ENCODE measurements at places on chromosomes 2 and 18.

- DNase-seq, result no peak
Observed at GRCh38 chr2:68200157-68200787, 42.6 kb downstream of the PNO1 start.

GRCh38 chr2:140248623-140249022, 1468.4 kb upstream of the NXPH2 start:
- DNase-seq, result no peak

- peak; percentile 80 for DNase-seq
Observed at GRCh38 chr2:180523621-180524340, 456.6 kb upstream of the UBE2E3 start.

- DNase-seq, result peak; percentile 54
Observed at GRCh38 chr2:198273660-198274059, 469.3 kb downstream of the PLCL1 start.

GRCh38 chr2:220956429-220956828, 615.7 kb downstream of the EPHA4 start:
- DNase-seq, result no peak

DNA sequence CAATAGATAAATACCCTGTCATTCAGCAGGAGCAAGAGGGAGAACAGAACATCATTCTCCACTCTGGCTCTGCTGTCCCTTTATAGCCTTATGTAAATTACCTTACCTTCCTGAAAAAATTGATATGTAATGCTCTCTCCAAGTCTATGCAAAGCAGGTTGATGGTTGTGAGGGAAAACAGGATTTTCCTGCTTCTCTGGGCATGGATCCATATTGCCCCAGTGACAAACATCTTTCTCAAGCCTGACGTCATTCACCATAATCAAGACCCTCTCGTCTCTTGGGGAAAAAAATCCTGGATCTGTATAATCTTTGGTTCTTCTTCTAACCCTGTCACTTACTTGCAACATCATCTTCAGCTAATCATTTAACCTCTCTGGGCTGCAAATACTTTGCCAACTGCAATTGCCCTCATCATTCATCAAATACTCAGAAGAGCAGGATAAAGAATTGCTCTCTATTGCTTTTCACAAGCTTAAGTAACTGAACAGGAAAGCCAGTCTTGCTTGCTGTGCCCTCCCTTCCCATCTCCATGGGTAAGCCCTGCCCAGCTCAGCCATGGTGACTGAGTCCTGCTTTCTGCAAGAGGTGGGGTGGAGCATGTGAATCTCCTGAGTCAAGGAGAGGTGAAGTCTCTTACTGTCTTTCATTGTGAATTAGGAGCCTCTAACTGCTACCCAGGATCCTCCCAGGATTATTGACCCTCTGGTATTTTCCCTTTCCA, 123.7 kb upstream of the KLF7 start:
- no peak for DNase-seq

DNA sequence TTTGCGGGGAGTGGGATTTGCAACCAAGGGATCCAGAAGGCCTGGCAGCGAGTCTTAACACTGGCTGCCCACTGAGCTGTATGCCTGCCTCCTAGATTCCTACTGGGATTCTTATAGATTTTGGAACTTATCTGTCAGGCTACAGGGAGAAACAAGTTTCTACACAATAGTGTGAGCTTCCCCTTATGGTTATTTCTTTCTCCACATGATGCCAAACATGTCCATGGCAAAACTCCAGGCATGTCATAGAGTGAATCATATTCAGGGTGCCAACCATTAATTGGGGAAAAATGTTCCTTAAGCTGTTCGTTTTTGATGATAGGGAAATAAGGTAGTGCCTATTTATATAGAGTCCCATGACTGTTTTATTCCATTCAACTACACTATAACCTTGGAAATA, 1185.2 kb upstream of the CELF4 start:
- DNase-seq, result no peak

DNA sequence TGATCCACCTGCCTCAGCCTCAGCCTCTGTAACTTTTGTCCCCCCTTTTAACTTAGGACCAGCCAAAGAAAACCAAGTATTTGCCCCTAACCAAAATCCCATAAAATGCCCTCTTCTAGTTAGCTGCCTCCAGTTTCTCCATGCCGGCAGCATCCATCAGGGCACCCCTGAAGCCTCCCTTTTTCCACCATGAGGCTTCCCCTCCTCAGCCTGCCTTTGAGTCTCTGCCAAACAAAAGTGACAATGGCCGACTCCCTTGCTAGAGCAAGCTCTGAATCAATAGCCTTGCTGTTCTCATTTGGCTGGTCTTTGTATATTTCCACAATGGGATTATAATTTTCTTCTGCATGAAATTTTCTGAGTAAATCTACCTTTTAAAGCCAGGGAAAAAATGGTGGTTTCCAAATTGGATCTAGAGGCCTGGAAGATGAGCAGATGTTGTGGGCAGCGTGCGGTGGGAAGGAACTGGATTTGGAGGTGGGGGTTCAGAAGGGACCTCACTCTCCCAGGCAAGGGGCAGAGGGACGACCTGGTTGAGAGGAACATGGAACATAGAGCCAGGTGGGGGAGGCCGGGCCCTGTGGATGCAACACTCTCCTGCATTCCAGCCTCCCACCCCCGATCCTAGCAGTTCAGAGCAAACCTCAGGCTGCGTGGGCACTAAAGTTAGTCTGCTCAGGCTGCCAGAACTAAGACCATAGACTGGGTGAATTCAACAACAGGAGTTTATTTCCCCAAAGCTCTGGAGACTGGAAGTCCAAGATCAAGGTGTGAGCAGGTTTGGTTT, 80.6 kb downstream of the HS6ST1 start:
- no peak for DNase-seq

DNA sequence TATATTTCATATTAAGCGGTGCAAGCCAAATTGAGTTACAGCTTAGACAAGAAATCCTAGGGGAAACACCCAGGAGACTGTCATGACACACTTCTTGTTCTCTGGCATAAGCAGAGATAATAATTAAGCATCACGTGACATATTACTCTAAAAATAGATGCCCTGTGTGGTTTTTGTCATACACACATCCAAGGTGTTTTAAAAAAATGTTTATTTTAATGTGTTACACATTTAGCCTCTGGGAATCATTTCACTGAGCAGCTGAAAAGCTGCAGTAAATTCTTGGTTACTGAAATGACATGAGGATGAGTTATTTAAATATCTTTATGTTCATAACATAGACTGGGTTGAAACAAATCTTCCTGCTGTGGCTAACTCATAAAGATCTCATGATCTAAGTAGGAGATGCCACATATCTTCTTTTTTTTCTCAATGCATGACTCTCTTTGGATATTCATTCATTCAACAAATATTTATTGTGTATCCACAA, 38.0 kb upstream of the ERMN start:
- peak; percentile 68 for DNase-seq

- no peak for DNase-seq
Observed at GRCh38 chr18:44035554-44035953, 645.1 kb upstream of the SETBP1 start.

DNA sequence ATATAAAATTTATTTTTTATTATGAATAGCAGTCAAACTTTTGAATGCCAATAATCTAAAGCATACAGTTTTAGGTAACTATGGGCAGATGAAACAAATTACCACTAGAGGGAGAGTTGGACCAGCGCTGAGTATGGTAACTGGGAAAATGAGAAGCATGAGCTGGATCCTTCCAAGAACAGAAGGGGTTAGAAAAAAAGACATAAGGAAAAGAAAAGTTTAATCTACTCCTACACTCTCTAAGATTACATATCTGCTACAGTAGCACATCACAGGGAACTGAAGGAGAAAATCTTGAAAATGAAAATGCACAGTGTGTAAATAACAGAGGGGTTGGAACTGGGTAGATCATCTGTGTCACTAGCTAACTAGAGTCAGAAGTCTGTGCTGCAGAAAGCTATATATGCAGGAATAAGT, 15.5 kb downstream of the REG3G start:
- no peak for DNase-seq

DNA sequence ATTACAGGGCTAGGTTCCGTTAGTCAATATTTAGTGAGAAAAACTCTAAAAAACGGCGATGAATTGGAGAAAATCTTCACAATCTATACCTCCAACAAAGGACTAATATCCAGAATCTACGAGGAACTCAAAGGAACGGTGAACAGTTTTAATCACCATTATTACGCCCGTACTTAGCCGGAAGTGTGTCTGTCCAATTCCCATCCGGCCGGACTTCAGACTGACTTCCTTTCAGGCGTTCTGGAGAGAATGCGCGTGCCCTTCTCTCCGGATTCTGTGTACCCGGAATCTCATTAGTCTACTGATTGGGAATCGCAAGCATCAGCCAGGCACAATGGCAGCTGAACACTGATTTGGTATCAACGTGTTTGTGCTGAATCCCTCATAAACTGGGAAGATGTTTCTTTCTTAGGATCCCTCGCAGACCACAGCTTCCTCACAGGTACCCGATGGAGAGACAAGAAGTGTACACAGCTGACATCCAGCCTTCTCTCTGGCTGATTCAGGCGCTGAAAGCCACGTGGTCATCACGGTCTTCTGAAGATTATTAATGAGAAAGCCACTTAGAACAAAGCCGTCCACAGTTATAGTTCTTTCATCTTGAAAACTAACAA, 239.9 kb downstream of the ZNF516 start:
- DNase-seq, result no peak

DNA sequence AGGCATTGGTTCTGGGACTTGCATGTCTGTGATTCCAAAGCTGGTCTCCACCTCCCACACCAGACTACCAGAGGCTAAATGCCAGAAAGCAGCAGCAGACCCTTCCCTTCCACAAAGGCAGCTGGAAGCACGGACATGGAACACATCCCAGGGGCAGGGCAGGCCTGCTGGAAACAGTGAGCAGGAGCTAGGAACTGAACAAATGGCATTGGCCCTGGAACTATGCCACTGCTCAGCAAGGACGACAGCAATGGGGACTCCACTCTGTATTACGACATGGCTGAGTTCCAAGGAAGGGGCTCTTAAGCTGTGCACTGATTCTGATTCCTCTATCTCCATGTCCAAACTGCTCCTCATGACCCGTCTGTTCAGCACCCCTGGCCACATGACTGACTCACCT, 77.8 kb upstream of the TFCP2L1 start:
- DNase-seq, result no peak

DNA sequence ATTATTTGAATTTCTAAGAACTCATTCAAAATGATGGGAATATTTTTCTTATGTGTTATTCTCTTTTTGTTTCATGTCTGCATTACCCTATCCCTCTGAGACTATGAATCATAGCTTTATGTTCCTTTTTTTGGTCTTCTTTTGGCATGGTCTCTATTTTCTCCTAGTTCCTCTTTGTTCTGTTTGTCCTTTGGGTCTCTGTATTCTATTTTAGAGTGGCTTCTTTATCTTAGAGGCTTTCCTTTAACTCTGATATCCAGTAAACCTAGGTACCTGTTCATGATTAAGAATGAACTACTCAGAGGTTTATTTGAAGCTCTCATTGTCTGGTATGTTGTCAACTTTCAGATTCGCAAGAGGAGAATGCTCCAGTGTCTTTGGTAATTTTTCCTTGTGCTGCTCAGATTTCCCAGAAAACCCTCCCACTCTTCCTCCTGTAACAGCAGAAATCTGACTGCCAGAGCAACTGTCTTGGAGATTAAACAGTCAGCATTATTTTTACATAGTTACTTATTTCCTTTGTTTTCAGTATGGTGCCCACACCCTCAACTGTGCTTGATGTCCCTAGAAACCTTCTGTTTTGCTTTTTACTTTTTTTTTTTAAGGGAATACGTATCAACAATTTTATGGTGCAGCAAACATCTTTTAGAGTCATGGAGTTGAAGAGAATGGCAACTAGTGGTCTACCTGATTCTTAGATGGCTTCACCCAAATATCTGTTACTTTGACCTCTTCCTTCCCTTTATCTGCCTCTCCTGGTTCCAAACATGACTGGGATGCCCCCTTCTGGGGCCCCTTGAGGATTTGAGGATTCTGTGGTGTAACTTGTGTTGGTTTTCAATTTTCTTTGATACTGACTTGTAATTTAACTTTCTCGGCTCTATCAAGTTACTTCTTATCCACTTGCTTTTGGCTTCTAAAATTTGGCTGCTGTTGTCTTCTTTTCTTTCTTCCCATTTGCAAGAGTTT, 92.0 kb downstream of the DPP10 start:
- peak; percentile 8 for DNase-seq

GRCh38 chr2:181128199-181128598, 147.8 kb downstream of the UBE2E3 start:
- no peak for DNase-seq

DNA sequence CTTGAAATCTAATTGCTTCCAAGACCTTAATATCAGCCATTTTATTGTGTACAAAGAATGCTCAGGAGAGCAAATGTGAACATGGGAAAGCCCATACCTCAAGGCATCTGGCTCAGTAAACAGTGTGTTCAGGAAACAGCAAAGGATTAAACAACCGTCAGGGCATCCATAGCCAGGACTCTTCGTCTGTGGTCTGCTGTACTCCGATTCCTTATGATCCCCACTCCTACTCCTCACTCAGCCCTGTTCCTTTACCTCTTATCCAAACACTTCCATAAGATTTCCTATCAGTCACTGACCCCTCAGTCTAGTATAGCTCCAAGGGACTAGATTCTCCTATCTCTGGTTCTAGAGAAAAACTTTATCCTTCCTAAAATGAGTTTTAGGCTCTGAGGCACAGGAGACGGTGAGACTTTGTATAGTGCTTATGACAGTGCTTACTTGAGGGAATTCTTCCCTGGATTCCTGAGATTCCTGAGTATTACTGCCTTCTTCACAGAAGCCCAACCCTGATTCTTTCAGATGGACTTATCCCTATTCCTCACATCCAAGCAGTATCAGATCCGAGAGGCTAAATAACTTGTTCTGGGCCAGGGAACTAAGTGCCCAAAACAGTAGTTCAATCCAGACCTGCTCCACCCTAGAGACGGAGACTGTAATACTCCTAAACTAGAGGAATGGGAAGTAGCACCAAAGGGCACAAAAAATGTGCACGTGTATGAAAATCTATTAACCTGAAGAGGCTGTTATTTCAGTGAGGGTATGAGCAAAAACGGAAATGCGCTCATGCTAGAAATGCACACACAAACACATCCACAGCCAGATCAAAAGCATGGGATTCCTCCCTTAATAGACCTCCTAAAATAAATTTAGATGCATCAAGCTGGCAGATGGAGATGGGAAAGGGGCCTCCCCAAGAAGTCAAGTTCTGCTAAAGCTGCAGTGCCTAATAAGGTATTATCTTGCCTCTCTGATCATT, 42.1 kb upstream of the SIGLEC15 start:
- peak; percentile 87 for DNase-seq

DNA sequence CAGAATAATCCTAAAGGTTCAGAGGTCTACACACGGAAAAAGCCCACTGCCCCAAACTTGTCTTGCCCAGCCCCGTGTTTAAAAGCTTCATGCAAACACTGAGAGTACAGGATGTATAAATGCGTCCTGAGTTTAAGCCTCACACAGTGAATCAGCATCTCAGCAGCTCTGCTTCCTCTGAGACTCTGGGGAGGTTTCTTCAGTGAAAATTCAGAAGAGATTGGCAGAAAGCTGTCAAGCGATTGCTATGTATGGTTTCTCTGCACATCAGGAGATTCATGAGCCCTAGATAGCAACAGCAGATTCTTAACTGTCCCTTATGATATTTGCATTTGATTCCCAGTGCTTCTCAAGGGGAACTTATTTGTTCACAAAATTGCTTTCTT, 27.1 kb downstream of the CRACDL start:
- DNase-seq, result peak; percentile 40

GRCh38 chr2:241980193-241980592, 110.7 kb downstream of the RTP5 start:
- DNase-seq, result no peak

All from fibroblast of upper back skin (primary cell).